ENCODE measurements at places on chromosomes 13 and 19. TPM values are rescaled to one million over a fixed set of nuclear protein-coding genes. Genes with fewer than 3 reads are reported as not detected.
A peak's percentile ranks its signal among the peaks of the same experiment; 100 is the strongest.

DNA sequence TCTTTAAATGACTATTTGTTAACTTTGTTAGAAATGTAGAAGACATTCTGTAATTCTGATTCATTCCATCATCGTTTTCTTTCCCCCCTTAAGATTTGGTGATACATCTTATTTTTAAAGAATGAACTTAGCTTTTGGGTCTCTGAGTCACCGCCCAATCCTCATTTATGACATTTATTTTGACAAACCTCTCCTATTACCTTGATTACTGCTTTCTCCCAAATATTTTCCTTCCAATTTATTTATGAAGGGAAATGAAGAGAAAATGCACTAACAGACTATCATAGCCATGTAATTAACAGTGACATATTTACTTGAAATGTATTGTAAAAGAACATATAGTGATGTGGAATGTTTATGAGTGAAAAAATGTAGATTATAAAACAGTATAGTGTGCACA lies 241.6 kb downstream of the DCLK1 start:
- no peaks in the 10 kb centered on the region for H3K27me3 ChIP-seq
- no peak for DNase-seq
- no peak overlapping the region for H3K4me3 ChIP-seq
- no peak overlapping the region for H3K27ac ChIP-seq
- H3K4me1 ChIP-seq = no peaks in the 10 kb centered on the region

DNA sequence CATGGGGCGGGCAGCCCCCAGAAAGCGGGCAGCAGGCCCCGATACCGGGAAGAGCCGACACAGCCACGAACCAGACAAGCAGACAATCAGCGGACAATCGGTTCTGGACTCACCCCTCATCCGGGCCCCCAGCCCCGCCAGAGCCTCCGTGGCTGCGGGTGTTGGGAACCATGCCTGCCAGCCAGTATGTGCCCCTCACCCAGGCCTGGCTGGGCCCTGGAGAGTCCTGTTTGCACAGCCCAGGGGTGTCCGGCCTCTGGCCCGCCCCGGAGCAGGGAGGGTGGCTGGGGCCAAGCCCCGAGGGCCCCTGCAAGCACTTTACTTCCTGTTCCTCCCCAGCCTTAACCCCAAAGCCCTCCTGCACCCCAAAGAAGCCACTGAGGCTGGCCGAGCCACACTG lies 7.8 kb downstream of the PODNL1 start:
- DNase-seq = no peak
- H3K36me3 ChIP-seq = peaks cover 9% of the 10 kb centered on the region
- no peaks in the 10 kb centered on the region for H3K27me3 ChIP-seq

DNA sequence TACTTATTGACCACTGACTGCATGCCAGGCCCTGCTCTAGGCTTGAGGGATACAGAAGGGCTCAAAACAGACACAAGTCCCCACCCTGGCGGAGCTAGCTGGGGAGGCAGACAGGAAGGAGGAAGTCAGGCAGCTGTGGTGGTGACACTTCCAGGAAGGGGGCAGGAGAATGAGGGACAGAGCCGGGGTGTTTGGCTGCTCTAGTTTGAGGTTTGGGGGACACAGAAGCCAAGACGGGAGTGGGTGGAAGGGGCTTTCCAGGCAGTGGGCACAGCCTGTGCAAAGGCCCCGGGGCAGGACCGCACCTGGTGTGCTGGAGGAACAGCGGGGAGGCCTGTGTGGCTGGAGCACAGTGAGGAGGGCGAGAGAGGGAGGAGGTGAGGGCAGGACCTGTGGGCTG lies 4.0 kb downstream of the MRPL54 start:
- no peaks in the 10 kb centered on the region for H3K27me3 ChIP-seq
- no peak overlapping the region for H3K4me3 ChIP-seq
- peak; percentile 55 for DNase-seq
- peaks cover 33% of the 10 kb centered on the region for H3K4me1 ChIP-seq

GRCh38 chr19:7549429-7550148 lies 14.1 kb downstream of the PNPLA6 start:
- H3K4me3 ChIP-seq = no peak overlapping the region
- H3K27ac ChIP-seq = no peak overlapping the region
- peaks cover 56% of the 10 kb centered on the region for H3K4me1 ChIP-seq
- peaks cover 57% of the 10 kb centered on the region for H3K36me3 ChIP-seq
- DNase-seq = no peak

- H3K4me1 ChIP-seq = peaks cover 13% of the 10 kb centered on the region
- no peak overlapping the region for H3K4me3 ChIP-seq
- peaks cover 2% of the 10 kb centered on the region for H3K36me3 ChIP-seq
- no peak for DNase-seq
These were observed 27.5 kb downstream of the RAB20 start for GRCh38 chr13:110533771-110534670.

Gene ZNF439
- total RNA-seq = 9.7 TPM

Gene LGALS14
- not detected for total RNA-seq

DNA sequence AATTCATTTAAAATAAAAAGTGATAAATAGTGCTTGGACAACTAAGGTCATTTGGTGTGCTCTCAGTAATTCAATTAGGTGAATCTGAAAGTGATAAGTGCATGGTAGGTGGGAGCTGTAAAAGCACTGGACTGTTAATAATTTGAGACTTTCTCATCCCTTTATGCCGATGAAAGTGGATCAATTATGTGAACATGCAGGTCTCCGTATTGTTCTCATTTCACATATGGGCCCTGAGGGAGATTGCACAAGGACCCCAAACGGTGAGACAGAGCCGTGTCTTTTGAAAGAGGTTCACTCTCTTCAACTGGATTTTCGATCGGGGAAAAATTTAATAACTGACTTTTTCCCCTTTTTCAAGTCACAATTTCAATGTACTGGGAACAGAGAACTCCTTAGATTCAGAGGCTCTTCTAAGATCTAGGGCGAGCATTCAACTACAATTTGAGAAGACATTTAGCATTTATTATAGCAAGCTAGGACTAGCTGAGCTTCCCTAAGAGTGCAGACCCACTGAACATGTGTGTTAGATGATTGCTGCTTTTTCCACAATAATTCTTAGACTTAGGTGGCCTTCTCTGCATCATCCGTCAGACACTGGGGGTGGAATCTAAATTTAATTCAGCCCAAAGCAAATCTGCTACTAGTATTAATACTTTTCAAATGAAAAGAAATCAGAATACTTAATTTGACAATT lies 347.6 kb downstream of the OXGR1 start:
- H3K36me3 ChIP-seq = no peaks in the 10 kb centered on the region
- H3K27ac ChIP-seq = no peak overlapping the region

DNA sequence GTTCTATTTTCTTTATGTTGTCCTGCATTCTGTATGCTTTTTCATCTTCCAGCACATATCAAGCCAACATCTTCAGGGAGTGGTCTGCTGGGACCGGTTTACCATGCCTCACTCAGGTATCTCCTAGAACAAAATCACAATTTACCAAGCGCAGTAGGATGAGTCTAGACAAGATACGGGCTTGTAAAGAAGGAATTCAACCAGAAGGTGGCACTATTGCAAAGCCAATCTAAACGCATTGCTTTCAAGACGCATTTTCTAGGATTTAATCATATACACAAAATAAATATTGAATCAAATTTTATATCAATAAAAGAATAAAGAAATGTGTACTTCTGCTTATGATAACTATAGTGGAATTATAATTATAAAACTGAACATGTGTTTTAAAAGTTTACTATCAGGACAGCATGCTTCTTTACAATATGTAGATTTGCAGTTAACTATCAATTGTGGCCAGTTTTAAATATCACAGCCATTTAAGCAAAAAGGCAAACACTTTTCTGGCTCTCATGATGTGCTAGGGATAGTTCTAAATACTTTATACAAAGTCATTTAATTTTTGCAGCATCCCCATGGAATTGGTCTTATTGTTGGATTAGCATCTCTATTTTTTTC lies 16.1 kb upstream of the TPP2 start:
- H3K4me3 ChIP-seq = no peak overlapping the region
- H3K36me3 ChIP-seq = no peaks in the 10 kb centered on the region
- peaks cover 21% of the 10 kb centered on the region for H3K4me1 ChIP-seq
- H3K27ac ChIP-seq = no peak overlapping the region
- DNase-seq = peak; percentile 66

GRCh38 chr19:3586127-3586626 lies 899 bp downstream of the GIPC3 start:
- peaks cover 4% of the 10 kb centered on the region for H3K27me3 ChIP-seq
- no peaks in the 10 kb centered on the region for H3K36me3 ChIP-seq
- no peaks in the 10 kb centered on the region for H3K4me1 ChIP-seq
- H3K27ac ChIP-seq = no peak overlapping the region
- DNase-seq = peak; percentile 48

DNA sequence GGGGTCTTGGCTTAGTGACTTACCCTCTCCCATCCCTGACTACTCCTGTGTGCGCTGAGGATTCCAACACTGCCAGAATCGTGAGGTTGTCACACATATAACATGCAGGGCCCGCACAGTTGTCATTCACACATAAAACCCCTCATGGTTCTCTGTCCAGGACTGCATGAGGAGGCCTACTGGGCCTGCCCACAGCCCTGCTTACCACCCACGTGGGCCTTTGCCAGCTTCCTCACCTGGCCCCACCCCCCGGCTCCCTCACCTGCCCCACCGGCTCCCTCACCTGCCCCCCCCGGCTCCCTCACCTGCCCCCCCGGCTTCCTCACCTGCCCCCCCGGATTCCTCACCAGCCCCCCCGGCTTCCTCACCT lies 197.2 kb downstream of the TEX29 start:
- no peak overlapping the region for H3K27ac ChIP-seq
- DNase-seq = no peak
- no peaks in the 10 kb centered on the region for H3K27me3 ChIP-seq
- no peak overlapping the region for H3K4me3 ChIP-seq
- H3K4me1 ChIP-seq = no peaks in the 10 kb centered on the region
- H3K36me3 ChIP-seq = no peaks in the 10 kb centered on the region

DNA sequence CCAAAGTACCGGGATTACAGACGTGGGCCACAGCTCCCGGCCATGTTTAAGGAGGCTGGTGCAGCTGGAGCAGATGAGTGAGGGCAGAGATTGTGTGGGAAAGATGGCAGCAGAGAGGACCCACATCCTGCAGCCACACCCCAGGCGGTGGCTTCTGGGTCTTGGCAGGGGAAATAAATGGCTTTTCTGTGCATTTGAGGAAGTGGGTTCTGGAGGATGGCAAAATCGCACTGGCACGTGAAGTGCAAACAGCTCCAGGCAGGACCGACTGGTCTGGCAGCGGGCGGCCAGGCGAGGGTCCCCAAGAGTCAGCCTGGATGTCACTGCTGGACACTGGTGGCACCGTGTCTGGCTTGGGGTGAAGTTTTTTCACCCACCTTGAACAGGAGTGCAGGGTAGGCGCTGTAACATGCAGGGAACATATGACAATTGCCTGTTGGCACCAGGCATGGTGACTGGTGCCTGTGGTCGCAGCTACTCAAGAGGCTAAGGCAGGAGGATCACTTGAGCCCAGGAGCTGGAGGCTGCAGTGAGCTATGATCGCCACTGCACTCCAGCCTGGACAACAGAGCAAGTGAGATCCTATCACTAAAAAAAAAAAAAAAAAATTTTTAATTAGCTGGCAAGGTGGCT lies 8.4 kb downstream of the B3GNT3 start:
- peaks cover 3% of the 10 kb centered on the region for H3K27me3 ChIP-seq
- peak; percentile 69 for DNase-seq
- H3K4me3 ChIP-seq = peak overlapping the region; percentile 51
- peak overlapping the region; percentile 86 for H3K27ac ChIP-seq
- H3K36me3 ChIP-seq = no peaks in the 10 kb centered on the region
- H3K4me1 ChIP-seq = peaks cover 41% of the 10 kb centered on the region
